Bronchial epithelial cell (primary cell): ENCODE measurements at places on chromosomes 3 and 15.

GRCh38 chr3:158100681-158101080, 5.5 kb downstream of the SHOX2 start:
- no peak for DNase-seq

DNA sequence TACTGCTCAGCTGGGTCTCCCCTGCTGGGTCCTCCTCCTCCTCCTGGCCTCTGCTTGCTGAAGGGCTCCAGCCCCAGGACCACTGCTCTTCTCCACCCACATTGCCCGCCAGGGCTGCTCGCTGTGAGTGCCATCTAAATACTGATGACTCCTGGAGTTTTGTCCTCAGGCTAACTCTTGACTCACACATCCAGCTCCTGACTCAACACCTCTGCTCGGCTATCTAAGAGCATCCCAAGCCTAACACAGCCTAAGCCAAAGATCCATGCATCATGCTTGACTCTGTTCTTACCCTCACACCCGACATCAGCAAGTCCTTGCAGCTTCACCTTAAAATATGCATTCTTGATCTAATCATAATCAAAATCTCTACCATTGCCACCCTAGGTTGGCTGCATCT, 260.2 kb downstream of the KLF13 start:
- peak; percentile 55 for DNase-seq

GRCh38 chr3:61439122-61439458, 122.3 kb upstream of the PTPRG start:
- no peak for DNase-seq

- no peak for DNase-seq
Observed at GRCh38 chr15:45375836-45376235, 2.5 kb downstream of the GATM start.

- DNase-seq, result no peak
Observed at GRCh38 chr3:65560901-65561300, 477.8 kb downstream of the MAGI1 start.

DNA sequence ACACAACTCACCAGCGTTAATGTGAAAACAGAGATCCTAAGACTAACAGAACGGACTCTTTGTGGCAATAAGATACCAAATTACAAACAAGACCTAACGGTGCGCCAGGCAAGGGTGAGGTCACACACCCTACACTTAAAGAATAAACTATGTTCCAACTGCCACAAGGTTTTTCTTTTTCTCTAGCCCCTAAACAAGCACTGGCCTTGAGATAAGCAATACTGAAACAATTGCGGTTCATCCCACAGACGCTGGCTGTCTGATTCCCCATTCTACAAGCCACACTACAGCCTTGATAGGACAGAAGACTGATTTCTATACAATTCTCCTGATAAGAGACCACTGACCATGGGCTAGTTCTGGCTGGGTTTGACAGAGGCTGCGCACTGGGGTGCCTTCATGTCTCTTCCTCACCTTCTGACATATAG, 20.5 kb upstream of the LIMD1 start:
- no peak for DNase-seq

GRCh38 chr3:163605915-163606314, 1472.4 kb downstream of the SI start:
- peak; percentile 19 for DNase-seq

DNA sequence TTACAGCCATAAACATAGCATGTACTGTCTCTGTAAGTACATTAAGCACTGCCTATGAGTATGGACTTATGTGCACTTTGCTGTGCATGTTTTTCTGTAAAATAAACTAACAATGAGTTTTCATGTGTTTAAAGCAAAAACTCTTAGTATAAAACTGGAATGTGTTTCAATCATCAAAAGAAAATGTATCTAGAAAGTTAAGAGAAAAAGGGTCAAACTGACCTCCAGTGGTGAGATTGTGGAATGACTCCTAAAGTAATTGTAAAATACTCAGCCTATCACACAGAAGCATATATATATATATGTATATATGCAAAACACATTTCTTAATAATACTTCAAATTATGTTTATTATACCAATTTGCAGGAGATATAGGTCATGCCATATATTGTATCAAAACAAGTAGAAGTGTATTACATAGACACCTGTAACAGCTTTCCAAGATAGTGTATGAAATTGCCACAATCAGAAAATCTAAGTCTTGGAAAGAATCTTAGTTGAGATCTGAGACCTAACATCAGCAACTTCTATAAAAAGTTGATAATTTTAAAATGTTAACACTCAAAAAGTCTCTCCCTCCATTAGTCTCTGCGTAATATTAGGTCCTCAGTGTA, 199.6 kb downstream of the FMN1 start:
- DNase-seq, result peak; percentile 55

DNA sequence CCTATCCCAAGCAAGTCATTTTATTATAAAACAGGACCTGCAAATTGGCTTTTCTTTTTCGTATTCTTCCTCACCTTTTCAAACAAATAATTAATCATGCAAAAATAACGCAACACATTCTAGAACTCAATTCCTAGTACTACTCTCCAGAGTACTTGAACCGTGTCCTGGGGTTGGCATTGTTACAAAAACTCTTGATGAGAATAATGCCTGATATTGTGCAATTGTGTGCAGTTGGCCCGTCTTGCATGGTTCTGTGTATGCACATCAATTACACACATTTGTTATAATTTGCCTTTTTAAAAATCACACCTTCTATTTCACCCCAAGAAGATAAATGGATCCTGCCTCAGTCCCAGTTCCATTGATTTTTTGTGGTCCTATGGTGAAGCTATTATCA, 205.4 kb downstream of the EPHB1 start:
- DNase-seq, result peak; percentile 14

DNA sequence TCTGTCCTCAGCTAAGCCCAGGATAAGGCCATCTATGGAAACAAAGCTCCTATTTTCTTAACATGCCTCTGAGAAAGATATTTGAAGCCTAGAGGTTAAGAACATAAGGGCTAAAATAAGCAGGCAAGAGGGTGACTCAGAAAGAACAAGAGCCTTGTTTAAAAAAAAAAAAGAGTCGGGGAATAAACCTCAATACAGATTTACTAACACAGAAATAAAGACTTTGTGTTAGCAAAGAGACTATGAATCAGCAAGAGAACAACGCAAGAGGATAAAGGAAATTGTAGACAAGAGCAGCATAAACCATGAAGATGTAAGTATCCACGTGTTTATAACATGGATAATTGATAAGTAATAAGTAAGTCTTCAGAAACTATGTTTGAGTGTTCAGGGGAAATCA, 36.0 kb downstream of the RAB27A start:
- peak; percentile 84 for DNase-seq

- no peak for DNase-seq
Observed at GRCh38 chr3:159280386-159281191, 478.7 kb downstream of the MFSD1 start.

DNA sequence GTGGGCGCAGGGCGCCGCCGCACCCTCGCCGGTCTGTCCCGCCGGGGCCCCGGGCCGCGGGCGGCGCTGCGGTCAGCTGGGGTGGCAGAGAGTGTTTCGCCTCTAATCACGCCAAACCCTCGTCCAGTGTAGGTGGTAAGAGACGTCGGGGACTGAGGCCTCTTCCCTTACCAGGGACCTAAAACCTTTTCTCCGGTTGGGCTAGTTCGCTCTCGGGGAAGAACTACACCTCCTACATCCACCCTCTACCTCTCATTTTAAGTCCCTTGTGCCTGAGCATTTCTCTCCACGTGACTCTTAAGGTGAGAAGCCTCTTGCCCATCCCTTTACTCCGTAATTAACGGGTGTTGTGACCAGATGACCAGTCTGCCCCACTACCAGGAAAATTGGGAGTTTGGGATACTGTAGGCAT, 520 bp downstream of the TMEM42 start:
- peak; percentile 21 for DNase-seq

DNA sequence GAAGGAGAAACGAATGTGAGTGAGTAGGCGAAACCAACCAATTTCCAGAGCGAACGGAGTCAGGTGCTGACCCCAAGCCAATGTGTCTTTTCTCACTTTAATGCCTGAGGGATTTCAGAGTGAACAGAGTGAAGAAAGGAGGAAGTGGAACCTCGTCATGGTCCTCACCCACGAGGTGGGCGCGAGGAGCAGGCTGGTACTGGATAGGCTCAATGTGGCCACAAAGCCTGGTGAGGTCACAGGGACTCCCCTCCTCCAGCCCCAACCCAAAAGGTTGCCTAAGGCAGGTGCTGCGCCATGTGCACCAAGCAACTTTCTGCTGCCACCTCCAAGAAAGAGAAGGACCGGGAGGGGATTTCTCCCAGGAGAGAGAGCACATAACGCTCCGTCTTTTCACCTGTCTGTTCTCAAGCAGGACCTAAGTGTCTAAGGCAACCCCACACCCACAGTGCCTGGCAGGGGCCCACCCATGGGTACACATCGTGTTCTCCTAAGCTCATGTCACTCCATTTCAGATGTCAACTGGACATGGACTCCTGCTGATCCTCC, 3.8 kb downstream of the NRROS start:
- DNase-seq, result no peak

- DNase-seq, result no peak
Observed at GRCh38 chr3:178568155-178568731, 32.0 kb downstream of the KCNMB2 start.

DNA sequence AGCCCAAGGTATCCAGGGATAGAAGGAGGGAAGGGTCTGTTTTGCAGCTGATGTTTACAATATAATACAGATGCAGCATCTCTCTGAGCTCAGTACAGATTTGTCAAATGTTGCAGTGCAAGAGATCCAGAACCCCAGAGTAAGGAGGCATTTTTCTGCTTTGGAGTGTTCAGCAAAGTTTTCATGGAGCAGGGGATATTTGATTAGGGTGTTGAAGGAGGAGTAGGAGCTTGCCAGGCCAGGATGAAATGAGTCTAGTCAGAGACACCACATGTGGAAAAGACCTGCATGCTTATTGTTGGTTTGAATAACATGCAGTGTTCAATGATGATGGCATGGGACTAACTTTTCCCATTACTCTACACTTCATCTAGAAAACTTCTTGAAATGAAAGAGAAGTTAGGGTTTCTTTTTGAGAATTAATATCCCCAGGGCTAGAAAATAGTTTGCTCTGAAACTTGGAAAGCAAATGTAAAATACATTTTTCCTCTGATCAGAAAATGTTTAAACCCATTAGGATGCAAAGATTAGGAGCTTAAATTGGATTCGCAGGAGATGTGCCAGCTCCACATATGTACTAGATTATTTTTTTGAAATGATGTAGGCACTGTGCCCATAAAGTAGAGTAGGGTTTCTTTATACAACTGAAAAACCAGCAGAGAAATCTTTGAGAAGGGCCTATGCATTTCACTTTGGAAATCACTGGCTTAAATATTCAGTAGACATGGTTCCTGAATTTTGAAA, 243.8 kb downstream of the CACNA2D3 start:
- no peak for DNase-seq

- DNase-seq, result no peak
Observed at GRCh38 chr15:48890375-48890972, 12.5 kb downstream of the EID1 start.

GRCh38 chr15:96869122-96869521, 538.6 kb downstream of the NR2F2 start:
- peak; percentile 39 for DNase-seq

DNA sequence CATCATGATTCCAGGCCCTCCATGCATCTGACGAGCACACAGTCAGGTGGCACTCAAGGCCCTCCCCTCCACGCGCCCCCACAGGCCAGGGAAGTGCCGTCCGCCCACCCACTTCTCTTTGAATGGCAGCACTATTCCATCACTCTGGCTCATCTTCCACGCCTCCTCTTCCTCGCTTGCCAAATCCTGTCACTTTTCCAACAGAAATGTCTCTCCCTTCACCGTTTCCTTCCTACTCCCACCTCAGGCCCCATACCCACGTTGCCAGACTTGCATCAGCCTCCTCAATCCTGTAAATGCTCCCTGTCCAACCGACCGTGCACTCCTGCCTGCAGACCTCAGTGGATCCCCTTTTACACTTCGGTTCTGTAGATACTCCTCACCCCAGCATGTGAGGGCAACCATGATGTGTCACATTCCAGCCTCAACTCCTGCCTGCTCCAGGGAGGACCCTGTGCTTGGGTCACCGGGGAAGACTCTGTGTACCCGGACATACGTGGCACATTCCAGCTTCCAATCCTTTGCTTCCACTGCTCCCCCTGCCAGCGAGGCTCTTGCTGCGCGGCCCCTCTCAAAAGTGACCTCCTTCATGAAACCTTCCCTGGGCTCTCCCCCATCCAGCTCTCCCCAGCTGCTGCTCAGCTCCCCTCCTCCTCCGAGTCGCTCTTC, 29.6 kb downstream of the ADCY5 start:
- DNase-seq, result no peak

- no peak for DNase-seq
Observed at GRCh38 chr15:96977886-96978285, 647.4 kb downstream of the NR2F2 start.

DNA sequence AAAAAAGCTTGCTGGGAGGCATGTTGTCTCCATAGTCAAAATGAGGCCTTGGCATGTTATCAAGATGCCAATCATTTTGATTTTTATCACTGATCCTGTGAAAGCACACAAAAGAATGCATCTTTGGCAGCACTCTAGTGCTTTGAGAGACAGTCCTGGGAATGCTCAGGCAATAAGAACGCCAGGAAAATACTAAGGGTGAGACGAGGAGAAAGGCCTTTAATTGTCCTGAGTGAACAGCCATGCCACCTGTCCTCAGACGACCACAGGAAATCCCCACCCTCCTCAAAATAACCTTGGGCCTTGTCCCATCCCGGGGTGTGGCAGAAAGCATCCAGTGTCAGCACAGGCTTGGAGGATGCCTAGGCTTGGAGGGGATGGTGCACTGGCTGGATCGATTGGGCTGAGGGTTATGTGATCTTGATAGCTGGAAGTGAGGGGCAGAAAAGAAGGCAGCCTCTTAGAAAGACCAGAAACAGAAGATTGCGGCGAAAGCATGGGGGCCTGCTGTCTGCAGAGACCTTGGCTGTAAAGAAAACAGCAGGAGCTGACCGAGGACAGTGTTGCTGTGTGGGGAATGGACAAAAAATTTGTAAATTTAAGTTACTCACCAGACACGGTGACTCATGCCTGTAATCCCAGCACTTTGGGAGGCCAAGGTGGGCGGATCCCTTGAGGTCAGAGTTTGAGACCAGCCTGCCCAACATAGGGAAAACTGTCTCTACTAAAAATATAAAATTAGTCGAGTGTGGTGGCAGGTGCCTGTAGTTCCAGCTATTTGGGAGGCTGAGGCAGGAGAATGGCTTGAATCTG, 7.3 kb downstream of the TMEM158 start:
- peak; percentile 68 for DNase-seq

- peak; percentile 4 for DNase-seq
Observed at GRCh38 chr15:49750553-49750952, 129.7 kb downstream of the DTWD1 start.

DNA sequence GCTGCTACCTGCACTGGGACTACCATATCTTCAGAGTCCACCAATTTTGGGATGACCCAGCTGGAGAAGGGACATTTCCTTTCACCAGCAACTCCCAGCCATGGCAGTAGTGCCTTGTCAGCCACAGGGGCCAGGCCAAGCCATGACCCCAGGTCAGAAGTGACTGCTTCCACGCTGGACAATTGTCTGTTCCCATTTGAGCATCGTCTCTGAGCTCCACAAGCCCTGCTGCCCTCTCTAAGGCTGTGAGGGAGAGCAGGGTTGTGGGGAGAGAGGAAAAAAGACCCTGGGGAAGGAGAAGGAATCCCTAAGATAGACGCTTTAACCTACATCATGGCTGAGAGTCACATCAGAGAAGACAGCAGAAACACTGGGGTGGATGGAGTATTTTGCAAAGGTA, 7.4 kb upstream of the RARRES1 start:
- DNase-seq, result no peak
